ENCODE measurements at places on chromosomes 2 and 18. TPM values are rescaled to one million over a fixed set of nuclear protein-coding genes. Genes with fewer than 3 reads are reported as not detected.

DNA sequence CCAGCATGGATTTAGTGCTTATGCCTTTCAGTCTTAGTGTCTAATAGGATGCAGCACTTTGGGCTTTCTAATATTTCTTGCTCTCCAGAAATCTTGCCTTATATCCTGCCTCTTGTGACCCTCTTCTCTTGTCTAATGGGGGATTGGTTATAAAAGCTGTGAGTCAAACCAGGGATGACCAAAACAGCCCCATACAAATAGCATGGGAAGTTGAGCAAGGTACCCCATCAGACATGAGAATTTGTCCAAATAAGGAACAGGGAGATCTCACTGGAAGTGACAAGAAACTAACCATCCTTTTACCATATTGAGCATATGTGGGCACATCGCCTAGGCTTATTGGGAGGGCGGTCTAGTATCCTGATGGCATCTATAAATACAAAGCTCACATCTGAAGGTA, 78.8 kb upstream of the BZW1 start:
- H3K27ac ChIP-seq: no peak overlapping the region
- peaks cover 4% of the 10 kb centered on the region for H3K4me1 ChIP-seq
- H3K36me3 ChIP-seq: no peaks in the 10 kb centered on the region

- peaks cover 38% of the 10 kb centered on the region for H3K36me3 ChIP-seq
- no peak overlapping the region for H3K27ac ChIP-seq
- H3K4me3 ChIP-seq: no peak overlapping the region
- DNase-seq: no peak
These were observed 14.3 kb downstream of the COPS7B start for GRCh38 chr2:231800493-231801091.

The NR4A2 gene
- 1.8 TPM for total RNA-seq

The FOXI3 gene
- total RNA-seq: not detected

Measured in osteocyte (in vitro differentiated cells).